ENCODE measurements at places on chromosomes 3 and 15.

GRCh38 chr3:71444028-71444860 lies 139.3 kb downstream of the FOXP1 start:
- no peak for DNase-seq

DNA sequence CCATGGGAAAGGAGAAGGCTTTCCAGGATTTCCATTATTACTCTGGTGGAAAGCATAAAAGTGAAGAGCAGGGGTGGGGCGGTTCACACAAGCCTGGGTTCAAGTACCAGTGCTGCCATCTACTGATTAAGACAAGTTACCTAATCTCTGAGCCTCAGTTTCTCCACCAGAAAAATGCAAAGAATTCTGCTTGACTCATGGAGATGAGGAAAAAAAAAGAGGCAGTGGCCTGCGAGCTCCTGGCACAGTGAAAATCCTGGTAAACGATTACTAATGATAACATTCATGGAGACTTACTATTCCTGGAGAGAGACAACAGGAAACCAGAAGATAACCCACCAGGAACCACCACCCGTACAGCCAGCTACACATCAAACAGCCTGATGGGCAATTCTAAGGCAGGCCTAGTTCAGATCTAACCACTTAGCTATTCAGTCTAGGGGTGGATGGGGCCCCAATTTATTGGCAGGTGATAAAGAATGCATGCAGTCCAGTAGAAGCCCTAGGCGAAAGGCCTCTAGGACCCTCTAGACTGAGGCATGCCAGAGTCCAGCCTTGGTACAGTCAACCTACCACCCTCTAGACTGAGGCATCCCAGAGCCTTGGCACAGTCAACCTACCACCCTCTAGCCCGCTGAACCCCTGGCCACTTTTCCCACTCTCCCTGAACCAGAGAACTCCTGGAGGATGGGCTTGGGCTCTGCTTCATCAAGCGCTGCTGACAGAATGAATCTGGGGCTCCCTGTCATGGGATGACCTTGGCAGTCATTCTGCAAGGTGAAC lies 2.5 kb downstream of the AMOTL2 start:
- no peak for DNase-seq

DNA sequence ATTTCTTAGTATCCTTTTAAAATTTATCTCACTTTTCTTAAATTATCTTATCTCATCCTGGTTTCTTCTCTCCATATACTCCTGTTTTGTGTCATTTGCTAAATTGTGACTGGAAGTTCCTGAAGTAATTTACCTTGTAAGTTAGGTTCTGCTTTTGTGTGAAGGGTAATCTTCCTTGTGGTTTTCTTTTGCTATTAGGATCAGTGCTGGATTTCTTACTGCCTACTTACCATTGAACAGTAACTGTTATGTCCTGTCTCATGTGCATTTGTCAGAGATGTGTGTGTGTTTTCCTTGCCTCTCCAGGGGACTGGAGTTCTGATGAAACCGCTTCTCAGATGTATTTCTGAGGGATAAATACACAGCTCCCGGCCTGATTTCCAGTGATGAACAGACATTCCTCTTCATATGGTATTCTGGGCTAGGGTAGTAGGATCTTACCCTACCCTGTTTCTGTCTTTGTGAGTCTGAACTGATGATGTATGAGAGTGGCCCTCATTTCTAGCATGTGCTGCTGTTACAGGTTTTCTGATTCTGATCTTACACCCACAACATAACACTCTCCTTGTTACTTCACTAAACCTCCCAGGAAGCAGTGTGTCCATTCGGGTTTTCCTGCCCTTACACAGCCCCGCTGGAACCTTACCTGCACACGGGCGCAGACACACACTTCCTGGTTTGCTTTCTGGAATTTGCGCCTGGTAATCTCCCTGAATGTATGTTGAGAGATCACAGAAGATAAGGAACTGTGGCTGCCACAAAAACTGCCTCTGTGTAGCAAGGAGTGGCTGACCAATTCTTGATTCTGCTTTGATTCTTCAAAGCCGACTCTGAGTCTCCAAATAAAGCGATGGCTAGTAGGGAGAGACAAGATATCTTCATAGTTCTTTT lies 14.7 kb downstream of the PAK2 start:
- DNase-seq = no peak

GRCh38 chr3:183583331-183584245 lies 28.1 kb upstream of the KLHL6 start:
- no peak for DNase-seq

DNA sequence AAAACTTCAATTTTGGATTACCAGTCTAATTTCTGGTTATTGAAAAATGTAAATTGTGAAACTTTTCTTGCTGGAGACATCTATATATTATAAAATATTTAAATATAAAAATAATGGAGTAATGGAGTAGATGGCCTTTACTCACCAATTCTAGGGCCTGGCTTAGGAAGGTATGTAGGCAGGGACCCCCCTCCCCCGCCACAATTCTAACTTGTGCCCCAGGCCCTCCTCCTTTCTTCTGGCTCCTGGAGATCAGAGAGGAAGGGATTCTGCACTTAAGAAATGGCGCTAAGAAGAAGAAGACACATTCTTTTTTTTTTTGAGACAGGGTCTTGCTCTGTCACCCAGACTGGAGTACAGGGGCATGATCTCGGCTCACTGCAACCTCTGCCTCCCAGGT lies 49.5 kb downstream of the CGNL1 start:
- no peak for DNase-seq

DNA sequence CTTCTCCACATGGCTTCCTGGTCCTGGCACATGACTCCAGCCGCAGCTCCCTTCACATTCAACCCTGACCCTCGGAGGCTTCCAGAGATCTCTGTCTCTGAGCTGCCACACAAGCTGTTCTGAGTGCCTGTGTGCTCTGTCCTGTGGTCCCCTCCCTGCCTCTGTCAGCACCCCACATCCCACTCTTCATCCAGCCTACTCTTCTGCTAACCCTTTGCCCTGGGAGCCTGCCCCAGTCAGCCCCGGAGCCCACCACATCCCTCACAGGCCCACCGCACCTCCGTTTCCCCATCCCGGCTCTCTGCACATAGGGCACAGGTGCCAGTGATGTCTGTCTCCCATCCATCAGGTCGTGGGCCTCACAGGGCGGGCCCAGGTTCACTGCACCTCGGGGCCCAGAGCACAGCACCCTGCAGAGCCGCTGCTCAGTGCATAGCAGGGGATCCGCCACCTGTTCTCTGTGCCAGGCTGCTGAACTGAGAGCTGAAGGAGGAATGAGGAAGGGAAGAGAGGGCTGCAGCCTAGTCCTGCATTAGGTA lies 133.6 kb downstream of the UACA start:
- no peak for DNase-seq

- DNase-seq = no peak
Measured at GRCh38 chr3:43608751-43609150, 13.1 kb downstream of the ANO10 start.

All from stimulated activated CD8-positive, alpha-beta memory T cell treated with anti-CD3 and anti-CD28 coated beads, Interleukin-4, amount 100 ng/mL, for 4 hours (primary cell).